ENCODE measurements at places on chromosomes 7 and 10.

DNA sequence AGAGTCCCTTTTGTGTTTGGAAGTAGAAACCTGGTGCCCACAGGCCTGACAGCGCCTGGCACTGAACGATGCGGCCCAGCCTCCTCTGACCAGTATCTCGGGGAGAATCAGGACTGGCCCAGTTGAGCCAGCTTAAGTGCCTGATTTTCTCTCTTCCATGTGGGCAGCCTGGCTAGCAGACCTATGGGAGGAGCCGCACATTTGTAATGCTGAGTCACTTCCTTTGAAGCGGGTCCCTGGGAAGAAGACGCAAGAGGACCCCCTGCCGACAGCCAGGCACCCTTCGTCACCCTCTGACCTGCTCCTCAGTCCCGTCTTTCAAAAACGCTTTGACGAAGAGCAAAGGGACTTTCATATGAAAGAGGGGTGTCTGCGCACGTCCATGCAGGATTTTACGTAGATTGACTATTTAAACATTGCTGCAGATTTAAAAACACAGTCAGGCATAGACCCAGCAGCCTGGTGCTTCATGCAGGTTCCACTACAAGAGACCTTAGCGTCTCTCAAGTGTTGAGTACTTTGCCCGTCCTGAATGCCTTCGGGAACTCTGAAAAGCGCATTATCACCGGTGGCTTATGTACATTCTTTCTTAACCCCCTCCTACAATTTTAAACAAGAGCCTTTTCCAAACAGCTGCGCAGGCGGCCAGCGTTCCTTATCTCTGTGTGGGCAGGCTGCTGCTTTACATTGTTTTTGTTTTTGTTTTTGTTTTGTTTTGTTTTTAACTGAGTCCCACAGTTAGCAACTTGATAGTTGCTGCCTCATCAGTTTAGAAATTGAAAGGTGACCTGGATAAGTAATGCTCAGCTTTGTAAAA lies 36.5 kb upstream of the AP5Z1 start:
- no peak for DNase-seq

GRCh38 chr7:47007471-47007870 lies 574.4 kb downstream of the TNS3 start:
- DNase-seq = no peak

DNA sequence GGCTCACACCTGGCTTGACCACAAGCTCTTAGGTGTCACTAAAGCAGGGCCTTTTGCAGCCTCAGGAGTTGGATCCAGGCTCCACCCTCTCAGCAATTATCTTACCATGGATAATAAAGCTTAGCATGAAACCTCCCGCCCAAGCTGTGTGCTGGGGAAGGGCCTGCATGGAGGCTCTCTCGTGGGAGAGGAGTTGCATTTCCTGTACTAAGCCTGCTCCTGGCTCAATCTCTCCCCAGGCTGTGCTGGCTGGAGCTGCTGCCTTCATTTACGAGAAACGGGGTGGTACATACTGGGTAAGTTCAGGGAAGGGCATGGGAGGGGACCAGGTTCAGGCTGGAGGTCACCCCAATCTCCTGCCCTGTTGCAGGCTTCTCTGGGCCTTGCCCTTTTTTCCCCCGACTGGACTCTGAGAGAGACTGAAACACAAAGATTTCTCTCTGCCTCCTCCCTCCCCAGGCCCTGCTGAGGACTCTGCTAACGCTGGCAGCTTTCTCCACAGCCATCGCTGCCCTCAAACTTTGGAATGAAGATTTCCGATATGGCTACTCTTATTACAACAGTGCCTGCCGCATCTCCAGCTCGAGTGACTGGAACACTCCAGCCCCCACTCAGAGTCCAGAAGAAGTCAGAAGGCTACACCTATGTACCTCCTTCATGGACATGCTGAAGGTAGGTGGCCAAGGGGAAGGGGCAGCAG lies 2.7 kb downstream of the TMEM176A start:
- DNase-seq = no peak

DNA sequence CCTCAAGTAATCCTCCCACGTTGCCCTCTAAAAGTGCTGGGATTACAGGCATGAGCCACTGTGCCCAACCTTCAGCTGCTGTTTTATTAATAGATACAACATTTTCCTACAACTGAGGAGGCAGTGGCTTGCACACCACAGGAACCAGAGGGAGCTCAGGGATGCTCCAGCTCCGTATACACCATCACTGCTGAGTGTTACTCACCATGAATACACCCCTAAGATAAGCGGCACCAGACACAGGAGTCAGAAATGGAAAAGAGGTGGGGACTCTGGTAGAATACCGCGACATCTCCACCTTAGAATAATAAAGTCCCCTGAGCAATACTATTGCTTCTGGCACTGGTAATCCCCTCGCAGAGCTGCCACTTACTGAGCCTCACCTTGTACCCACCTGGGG lies 68.7 kb upstream of the PDLIM1 start:
- DNase-seq = no peak

- no peak for DNase-seq
Observed at GRCh38 chr10:34078017-34078744, 736.9 kb downstream of the PARD3 start.

GRCh38 chr7:107312418-107312817 lies 143.6 kb downstream of the HBP1 start:
- DNase-seq = no peak

GRCh38 chr7:6026820-6027311 lies 4.3 kb upstream of the ANKRD61 start:
- no peak for DNase-seq

DNA sequence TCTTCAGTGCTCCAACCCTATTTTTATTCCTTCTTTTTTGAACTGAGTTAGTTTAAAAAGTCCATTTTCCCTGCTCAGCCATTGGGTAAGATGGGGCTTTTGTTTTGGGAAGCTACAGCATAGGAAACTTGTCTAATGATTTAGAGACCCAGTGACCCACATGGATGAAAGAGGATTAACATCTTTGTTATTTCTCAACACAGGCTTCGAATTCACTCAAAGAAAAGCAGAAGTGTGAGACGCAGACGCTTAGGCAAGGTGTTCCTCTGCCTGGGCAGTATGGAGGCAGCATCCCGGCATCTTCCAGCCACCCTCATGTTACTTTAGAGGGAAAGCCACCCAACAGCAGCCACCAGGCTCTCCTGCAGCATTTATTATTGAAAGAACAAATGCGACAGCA lies 152.0 kb downstream of the HDAC9 start:
- DNase-seq = no peak

GRCh38 chr10:15484128-15484527 lies 113.0 kb upstream of the FAM171A1 start:
- no peak for DNase-seq

- DNase-seq = peak; percentile 28
Observed at GRCh38 chr10:123553810-123554430, 112.2 kb upstream of the GPR26 start.

Measured in left forelimb (tissue), 1 donor.